HuH-7 (cell line): ENCODE measurements at places on chromosomes 1 and 21.

GRCh38 chr1:25793585-25794170, 6.3 kb upstream of the SELENON start:
- DNase-seq = no peak

GRCh38 chr1:205037539-205037938, 5.5 kb upstream of the CNTN2 start:
- no peak for DNase-seq

- DNase-seq = no peak
Observed at GRCh38 chr1:245690156-245690690, 535.4 kb downstream of the KIF26B start.

DNA sequence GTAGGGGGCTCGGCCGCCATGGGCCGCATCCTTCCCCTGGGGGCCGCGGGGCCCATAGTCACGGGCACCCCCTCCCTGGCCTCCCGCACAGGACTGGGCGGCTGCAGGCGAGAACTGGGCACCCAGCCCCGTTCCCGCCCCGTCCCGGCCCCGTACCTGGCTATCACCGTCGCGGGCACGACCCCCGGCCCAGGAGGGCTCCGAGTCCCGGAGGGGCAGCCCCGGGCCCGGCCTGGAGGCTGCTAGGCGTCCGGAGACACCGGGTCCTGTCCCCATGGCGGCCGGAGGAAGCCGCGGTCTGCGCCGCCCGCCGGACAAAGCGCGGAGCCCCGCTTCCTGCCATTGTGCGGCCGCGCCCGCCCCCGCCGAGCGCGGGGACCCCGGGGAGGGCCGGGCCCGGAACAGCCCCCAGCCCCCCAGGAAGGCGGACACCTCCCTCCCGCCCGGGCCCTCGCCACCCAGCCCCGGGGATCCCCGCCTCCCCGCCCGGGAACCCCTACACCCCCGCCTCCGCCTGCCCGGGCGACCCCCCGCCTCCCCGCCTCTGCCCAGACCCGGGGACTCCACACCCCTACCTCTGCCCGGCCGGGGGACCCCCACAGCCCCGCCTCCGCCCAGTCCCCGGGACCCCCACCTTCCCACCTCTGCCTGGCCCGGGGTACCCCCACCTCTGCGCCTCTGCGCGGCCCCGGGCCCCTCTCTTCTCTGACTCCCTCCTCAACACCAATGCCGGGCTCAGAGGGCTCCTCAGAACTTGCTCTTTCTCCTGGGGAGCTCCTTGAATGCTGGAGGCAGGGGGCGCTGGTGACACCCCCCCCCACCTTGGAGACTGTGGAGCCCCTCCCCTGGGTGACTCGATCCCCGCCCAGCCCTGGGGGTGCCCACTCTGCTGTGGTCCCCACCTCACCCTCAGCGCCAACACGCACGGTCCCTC, 6.0 kb downstream of the PLEKHG5 start:
- no peak for DNase-seq

- no peak for DNase-seq
Observed at GRCh38 chr1:208603721-208604120, 359.5 kb upstream of the PLXNA2 start.
